ENCODE measurements at places on chromosomes 7 and 10. TPM values are rescaled to one million over a fixed set of nuclear protein-coding genes. Genes with fewer than 3 reads are reported as not detected.

Gene INHBA
- 1.7 TPM for total RNA-seq

Gene ZC3HAV1L
- total RNA-seq: 10.9 TPM

- no peak for DNase-seq
These were observed 112.1 kb downstream of the WDFY4 start for GRCh38 chr10:48796713-48797245.

- no peak for DNase-seq
These were observed 60.1 kb upstream of the CARD11 start for GRCh38 chr7:3103614-3104398.

GRCh38 chr7:120021085-120021484 lies 251.9 kb upstream of the KCND2 start:
- no peak for DNase-seq

Gene TSPAN33
- total RNA-seq: 3.8 TPM

DNA sequence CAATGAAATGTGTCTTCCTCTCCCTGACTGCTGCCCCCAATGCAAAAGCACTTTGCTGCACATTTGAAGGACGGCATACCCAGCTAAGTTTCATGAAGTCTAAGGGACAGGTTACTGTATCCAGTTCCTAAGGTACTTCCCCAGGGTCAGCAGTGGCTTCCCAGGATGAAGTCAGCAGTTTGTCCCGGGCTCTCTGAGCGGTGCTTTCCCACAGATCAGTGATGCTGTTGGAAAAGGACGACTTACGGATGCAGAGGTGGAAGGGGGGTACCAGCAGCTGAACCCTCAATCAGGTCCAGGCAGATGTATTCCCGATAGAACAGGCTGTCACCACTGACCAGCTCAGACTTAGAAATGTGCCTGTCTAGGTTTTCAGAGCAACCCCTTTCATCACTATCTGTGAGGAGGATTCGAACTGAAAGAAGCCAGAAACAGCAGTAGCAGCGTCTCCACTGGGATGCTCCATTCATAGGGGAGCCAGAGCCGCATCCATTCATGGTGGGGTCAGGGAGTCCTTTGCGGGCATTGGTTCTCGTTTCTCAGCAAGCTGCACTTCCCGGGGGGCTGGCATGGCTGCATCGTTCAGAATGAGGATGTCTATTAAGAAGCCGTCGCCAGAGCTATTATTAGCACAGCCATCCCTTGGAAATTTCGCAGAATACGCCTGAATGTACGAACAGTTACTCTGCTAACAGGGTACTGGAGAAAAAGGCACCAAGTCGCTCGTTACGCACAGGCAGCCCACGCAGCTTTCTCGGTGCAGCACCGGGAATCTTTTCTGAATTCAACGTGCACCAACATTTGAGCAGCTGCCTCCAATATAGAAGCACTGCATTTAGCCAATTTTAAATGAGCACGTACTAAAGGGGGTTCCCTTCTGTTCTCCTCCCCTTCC lies 303.7 kb downstream of the PRPF18 start:
- no peak for DNase-seq

DNA sequence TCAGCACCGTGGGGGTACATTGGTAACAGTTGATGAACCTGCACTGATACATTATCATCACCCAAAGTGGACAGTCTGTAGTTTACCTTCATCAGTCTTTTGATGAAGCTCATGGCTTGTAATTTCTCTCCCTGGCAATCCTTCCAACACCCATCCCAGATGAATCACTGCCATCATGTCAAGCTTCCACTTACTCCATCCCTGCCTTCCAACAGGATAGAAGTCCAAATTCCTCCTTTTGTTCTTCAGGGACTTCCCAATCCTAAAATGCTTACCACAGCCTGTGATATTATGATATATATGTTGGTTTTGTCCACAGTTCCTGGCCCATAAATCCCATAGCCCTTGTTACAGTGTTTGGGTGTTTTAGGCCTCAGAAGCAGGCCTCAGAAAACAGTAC lies 16.1 kb downstream of the SNX10 start:
- no peak for DNase-seq

GRCh38 chr10:22624287-22624738 lies 90.1 kb downstream of the PIP4K2A start:
- DNase-seq: no peak

Gene LIPK
- total RNA-seq: not detected

Gene C7orf33
- not detected for total RNA-seq

DNA sequence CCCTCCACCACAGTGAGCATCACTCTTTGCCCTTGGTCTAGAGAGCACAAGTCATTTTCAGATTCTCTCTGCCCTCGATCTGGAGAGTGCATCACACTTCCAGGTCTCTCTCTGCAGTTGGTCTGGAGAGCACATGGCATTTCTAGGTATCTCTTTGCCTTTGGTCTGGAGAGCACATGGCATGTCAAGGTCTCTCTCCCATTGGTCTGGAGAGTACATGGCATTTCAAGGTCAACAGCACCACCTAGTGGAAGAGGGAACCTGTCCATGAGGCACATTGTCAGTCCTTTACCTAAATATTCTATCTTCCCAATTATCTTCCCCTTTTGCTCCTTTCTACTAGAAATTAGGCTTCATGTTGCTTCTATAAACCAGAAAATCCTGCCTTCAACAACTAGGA lies 1139.4 kb downstream of the XPNPEP1 start:
- no peak for DNase-seq

- no peak for DNase-seq
These were observed 20.1 kb upstream of the NMT2 start for GRCh38 chr10:15188603-15189002.

Gene ST8SIA6
- not detected for total RNA-seq

- no peak for DNase-seq
These were observed 144.7 kb upstream of the LYZL1 start for GRCh38 chr10:29144126-29144525.

Gene TMEM176B
- 93.3 TPM for total RNA-seq

Gene FZD1
- total RNA-seq: 12.6 TPM

- no peak for DNase-seq
These were observed 350.8 kb downstream of the PLXNA4 start for GRCh38 chr7:132225216-132226030.

GRCh38 chr7:22351329-22351692 lies 5.6 kb downstream of the RAPGEF5 start:
- DNase-seq: no peak

DNA sequence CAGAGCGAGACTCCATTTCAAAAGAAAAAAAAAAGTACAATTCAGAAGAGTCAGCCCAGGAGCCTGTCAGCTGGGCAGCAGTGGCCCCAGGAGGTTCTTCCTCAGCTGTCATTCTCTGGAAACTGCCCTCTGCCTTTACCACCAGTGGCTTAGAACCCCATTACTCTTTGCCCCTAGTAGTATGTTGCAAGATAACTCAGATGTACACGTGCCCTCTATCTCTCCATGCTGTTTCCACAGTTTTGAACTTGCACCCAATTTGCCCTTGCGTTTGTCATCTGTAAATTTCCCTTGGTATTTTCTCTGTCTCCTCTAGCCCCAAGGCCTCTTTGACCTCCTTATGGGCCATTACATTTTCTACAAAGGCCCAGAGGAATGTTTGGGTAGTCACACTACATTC lies 56.7 kb upstream of the PRKAR2B start:
- DNase-seq: no peak

Gene ADRA2A
- 11.6 TPM for total RNA-seq

Gene GPR26
- not detected for total RNA-seq

Gene PPP1R3A
- total RNA-seq: not detected

Gene TEX47
- total RNA-seq: not detected

DNA sequence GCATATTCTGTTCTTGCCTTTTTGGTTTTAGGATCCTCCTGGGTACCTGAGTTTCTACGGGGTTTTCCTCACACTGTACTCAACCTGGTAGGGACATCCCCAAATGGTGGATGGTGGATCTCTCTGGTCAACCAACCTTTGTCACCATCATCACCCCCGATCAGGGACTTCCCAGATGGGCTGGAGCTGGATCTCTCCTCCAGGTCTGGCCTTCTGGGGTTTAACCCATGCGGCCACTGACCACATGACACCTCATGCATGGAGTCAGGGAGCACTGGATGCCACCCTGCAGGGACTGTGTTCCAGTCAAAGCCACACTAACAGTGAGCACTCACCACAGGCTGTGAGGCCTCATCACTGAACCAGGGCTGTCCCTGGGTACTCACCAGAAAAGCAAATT lies 80.0 kb downstream of the CELF2 start:
- no peak for DNase-seq

- DNase-seq: no peak
These were observed 21.7 kb downstream of the CCM2 start for GRCh38 chr7:45021604-45022296.

DNA sequence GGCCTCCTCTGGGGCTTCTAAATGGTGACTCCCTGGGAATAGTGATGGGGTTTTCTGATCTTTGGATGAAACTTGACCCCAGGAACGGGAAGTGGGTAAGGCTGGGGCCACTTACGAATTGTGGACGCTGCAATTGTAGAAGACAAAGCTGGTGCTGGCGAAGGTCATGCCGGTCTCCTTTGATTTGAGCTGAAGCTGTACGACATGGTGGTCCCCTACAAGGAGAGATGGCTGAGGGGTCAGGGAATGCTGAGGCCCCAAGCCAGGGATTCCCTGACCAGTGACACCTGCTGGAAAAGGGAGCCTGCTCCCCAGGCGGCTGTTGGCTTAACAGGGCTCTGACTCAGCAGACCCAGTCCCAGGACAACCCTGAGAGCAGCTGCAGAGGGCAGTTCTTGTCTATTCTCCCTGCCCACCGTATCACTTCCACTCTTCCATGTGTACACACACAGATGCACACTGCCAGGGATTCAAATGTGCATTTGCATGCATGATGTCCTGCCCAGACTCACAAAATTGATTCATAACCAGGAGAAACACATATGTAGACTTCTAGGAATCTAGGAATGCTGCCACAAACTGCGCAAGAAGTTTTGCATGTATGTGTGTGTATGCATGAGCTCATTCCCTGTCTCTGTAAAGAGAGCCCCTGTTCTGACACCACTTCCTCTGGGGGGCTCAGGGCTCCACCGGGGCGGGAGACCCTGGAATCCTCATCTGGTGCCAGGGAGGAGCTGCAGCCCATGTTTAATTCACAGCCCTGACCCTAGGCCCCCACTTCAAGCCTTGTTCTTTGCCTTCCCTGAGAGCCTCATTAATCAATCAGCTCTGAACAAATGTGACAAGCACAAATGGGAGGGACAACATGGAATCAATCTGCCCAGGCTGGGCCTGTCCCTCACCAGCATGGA lies 350.0 kb downstream of the PLXNA4 start:
- DNase-seq: no peak

DNA sequence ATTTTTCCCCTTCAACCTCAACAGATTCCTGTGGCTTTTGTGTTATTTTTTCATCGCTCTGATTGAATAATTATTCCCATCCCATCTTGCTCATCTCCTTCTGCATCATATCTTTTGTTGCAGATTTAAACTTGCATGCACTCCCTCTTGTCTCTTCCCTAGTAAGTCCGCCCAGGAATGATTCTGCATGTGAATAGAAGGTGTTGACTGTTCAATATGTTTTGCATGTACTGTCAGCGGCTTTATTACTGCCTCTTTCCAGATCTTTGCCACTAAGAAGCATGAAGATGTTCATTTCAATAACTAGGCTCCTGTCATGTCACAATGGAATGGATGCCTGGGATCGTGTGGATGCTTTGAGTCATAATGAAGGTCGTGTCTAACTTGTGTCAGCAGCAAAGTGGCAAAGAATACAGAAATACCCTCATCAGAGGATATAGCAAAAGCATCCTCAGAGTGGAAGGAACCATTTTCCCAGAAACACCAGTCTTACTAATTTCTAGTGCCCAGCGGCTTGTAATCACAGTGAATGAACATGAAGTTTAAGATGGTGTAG lies 62.6 kb upstream of the SEM1 start:
- DNase-seq: no peak

DNA sequence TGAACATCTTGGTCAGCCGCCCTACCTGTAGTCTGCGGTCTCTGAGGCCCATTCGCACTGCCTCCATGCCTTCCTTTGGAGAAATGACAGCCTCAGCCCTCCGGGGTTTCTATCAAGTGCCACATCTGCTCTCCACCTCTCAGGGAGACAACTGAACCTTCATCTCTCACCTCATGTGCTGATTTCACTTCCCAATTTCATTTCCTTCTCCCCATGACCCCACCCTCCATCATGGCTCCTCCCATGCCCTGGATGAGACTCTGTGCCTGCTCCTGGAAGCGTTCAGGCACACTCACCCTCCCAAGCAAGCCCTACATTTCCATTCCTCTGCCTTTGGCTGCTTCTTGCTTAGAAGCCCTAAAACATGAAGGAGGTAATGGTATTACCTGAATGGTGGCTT lies 7.8 kb upstream of the SCD start:
- peak; percentile 54 for DNase-seq

Gene EGR2
- 0.80 TPM for total RNA-seq

GRCh38 chr10:77664696-77665095 lies 27.1 kb upstream of the KCNMA1 start:
- DNase-seq: no peak

DNA sequence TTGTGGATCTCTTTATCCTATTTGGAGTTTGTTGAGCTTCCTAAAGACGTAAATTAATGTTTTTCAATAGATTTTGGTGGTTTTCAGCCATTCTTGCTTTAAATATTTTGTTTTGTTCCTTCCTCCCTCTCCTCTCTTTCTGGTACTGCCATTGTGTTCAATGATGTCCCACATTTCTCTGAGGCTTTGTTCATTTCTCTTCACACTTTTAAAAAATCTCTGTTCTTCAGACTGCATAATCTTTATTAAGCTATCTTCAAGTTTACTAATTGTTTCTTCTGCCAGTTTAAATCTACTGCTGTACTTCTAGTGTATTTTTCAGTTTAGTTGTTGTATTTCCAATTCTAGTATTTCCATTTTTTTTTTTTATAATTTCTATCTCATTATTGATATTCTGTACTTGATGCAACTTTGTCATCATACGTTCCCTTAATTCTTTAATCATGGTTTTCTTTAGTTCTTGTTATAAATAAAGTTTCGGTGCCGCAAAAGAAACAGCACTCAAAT lies 45.6 kb upstream of the FZD9 start:
- DNase-seq: no peak

GRCh38 chr7:78939669-78940068 lies 513.8 kb downstream of the MAGI2 start:
- no peak for DNase-seq

Gene NME8
- total RNA-seq: not detected

Gene SPDYE2
- not detected for total RNA-seq

DNA sequence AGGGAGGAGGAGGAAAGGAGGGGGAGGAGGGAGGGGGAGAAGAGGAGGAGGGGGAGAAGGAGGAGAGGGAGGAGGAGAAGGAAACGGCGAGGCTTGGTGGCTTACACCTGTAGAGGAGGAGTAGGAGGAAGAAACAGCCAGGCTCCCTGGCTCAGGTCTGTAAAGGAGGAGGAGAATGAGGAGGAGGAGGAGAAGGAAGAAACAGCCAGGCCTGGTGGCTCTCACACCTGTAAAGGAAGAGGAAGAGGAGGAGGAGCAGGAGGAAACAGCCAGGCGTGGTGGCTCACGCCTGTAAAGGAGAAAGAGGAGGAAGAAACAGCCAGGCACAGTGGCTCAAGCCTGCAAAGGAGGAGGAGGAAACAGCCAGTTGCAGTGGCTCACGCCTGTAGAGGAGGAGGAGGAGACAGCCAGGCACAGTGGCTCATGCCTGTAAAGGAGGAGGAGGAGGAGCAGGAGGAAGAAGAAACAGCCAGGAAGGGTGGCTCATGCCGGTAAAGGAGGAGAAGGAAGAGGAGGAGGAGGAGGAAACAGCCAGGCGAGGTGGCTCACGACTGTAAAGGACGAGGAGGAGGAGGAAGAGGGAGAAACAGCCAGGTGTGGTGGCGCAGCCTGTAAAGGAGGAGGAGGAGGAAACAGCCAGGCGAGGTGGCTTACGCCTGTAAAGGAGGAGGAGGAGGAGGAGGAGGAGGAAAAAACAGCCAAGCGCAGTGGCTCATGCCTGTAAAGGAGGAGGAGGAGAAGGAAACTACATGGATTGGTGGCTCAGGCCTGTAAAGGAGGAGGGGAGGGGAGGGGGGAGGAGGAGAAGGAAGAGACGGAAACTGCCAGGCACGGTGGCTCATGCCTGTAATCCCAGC lies 14.9 kb upstream of the CRCP start:
- DNase-seq: peak; percentile 85

Data from Peyer's patch (tissue), 4 donors.